MCF 10A (cell line): ENCODE measurements at places on chromosomes 13 and 19. TPM values are rescaled to one million over a fixed set of nuclear protein-coding genes. Genes with fewer than 3 reads are reported as not detected.

S1PR5 gene
- not detected in 2 replicates for total RNA-seq

LILRA6 gene
- not detected in 2 replicates for total RNA-seq

CRX gene
- not detected in 2 replicates for total RNA-seq

ZFR2 gene
- not detected in 2 replicates for total RNA-seq

TRPM4 gene
- 21.2 and 21.4 TPM in 2 replicates for total RNA-seq

DNA sequence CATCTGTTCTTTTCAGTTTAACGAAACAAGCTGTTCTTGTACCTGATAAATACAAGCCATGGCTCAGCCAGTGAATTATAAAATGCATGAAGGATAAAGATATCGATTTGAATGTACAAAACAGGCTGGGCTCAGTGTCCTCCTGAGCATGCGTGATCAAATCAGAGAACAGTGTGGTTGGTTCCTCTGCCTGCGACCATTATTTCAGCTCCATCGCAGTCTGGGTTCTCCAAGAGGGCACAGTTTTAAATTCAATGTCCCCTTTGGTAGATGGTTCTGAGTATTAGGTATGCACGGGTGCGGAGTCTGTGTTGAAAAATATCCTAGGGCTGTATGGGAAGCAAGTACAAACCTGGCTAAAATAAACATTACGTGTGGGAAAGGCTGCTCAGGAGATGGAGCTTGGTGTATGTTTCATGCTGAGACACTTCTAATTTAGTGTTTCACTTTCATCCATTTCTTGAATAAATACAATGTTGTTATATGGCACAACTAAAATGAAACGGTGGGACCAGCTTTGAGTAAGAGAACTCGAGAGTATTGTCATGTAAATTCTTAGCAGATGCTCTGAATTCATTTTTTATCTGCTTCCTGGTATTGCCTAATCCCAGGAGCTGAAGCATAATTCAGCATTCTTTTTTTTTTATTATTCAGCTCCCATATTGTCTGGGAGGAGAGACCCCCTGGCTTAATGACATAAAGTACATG, 458.7 kb downstream of the MYO16 start:
- peak; percentile 17 for DNase-seq

DNA sequence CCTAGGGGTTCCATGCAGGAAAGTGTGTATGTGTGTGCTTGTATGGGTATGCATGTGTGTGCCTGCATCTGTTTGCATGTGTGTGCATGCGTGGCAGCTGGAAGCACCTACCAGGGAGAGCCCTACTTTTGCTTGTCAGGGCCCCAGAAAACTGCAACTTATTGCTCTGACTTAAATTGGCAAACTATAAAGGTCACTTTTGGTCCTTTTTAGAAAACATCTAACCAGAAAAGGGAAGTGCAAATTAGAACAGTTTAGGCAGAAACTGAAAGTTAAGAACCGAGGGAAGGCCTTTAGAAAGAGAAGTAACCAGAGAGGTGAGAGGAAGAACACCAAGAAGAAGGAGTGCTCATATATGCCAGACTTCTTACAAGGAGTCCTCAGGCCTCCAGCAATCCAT, 32.5 kb downstream of the DLEU7 start:
- DNase-seq = no peak

GRCh38 chr19:33257828-33258227, 32.2 kb upstream of the SLC7A10 start:
- no peak for DNase-seq

GRCh38 chr13:25778365-25778764, 273.5 kb downstream of the SHISA2 start:
- DNase-seq = no peak

DNA sequence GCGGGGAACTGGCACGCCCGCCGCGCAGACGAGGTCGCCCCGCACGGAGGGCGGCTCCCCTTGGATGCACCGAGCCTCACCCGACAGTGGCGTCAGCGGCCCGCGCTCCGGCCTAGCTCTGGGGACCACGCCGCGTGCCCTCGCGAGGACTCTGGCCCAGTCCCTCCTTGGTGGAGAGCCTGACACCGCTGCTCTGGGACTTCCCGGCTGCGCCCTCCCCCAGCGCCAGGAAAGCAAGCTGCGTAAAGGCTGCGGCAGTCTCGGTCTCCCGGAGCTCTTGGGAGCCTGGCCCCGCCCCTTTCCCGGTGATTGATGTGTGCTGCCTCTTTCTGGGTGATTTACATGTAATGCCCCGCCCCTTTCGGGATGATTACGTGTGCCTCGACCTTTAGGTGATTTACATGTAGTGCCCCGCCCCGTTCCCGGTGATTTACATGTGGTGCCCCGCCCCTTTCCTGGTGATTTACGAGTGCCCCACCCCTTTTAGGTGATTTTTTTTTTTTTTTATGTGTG, at the start of gene LENG9:
Gene LENG9, minus strand, starts transcription at position 248 of the 513 bp plus-strand sequence. CDS start 252 bp downstream, outside the sequence.
- DNase-seq = peak; percentile 100

- DNase-seq = no peak
These were observed 35.2 kb downstream of the ERICH4 start for GRCh38 chr19:41478171-41478570.

DNA sequence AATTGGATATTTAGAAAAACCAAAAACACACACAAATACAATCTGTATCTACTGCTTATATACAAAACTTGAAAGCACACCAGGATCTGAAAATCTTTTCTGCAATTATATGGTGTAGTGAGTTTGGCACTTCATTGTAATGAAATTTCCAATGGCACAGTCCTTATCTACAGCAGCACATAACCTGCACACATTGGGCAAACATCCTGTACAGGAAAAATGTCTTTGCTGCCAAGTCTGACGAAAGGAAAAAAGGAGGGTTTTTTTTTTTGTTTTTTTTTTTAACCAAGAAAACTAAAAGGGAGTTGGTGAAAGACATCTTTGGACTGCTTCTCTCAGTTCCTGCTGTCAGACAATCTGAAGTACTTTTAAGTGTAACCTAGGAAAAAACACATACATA, 107.8 kb downstream of the FOXO1 start:
- DNase-seq = no peak

- peak; percentile 62 for DNase-seq
These were observed at the start of gene EPS8L1 for GRCh38 chr19:55075371-55075998. Gene EPS8L1 (plus strand): TSS chr19:55075869. CDS start chr19:55076445, 576 bp downstream.

GRCh38 chr19:13100031-13100588, 2.5 kb downstream of the LYL1 start:
- DNase-seq = no peak

DNA sequence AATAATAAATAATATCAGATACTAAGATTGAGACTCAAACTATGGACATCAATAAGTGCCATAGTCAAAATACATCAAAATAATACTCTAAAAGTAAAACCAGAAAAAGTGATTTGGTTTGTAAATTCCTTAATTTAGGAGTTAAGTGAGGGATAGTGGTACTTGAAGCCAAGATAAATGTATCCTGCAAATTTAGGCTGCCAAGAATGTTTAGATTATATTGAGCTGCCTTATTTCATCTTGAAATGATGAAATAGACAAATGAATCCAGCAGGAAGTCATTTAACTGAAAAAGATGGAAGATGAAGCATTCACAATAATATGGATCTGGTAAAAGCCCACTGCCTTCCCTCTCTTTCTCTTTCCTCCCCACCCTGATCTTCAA, 112.3 kb downstream of the LRCH1 start:
- no peak for DNase-seq

DNA sequence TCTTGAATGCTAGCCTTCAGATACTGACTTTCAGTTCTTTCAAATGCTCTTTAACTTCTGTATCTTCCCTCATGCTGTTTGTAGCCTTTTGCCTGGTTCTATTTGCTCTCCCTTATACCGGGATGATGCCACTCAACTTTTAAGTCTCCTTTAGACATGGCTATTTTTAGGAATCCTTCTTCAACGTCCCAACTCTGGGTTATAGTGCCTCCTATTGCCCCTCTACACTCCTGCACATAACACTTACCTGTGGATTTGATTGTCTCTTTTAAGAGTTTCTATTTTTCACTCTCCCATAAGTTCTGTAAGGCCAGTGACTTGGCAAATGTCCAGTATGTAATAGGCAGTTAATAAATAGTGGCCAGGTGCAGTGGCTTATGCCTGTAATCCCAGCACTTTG, 343.0 kb downstream of the KLF5 start:
- DNase-seq = peak; percentile 27

DNA sequence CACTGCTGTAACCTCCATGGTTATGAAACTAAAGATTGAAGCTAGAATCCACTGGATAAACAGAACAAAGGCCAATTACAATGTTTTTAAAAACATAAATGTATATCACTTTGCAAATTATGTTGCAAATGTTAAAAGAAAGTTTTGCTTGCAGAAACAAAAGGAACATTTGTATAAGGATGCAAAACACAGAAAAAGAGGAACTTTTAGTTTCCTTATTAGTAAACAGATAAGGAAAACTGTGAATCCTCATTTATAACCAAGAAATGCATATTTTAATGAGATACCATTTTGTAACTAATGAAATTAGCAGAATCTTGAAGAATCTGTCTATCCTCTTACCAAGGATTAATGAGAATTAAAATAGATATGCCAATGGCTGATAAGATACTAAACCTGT, 32.3 kb downstream of the LPAR6 start:
- DNase-seq = no peak

DNA sequence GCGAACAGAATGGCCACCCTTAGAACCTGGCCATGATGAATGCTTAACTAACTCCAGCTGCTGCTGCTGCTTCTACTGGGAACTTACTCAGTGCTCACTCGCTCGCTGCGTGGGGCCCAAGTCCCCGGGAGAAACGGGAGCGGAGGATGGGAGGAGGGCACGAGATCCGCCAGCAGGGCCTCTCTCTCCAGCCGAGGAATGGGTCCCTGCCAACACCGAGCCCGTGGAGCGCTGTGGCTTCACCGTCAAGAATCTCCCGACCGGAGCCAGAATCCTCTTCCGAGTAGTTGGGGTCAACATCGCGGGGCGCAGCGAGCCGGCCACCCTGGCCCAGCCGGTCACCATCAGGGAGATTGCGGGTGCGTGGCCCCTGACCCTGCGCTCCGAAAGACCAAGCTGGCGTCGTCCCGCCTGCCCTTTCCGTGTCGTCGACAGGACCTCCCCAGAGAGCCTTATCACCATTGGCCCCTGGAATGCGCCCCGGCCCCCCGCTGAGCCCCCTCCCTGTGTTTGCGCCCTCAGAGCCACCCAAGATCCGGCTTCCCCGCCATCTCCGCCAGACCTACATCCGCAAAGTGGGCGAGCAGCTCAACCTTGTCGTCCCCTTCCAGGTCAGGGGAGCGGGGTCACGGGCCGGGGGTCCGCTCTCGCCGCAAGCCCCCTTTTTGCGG, 17.8 kb upstream of the EMC10 start:
- DNase-seq = no peak

- DNase-seq = peak; percentile 34
These were observed 118.4 kb upstream of the SLC7A1 start for GRCh38 chr13:29713839-29714238.

DNA sequence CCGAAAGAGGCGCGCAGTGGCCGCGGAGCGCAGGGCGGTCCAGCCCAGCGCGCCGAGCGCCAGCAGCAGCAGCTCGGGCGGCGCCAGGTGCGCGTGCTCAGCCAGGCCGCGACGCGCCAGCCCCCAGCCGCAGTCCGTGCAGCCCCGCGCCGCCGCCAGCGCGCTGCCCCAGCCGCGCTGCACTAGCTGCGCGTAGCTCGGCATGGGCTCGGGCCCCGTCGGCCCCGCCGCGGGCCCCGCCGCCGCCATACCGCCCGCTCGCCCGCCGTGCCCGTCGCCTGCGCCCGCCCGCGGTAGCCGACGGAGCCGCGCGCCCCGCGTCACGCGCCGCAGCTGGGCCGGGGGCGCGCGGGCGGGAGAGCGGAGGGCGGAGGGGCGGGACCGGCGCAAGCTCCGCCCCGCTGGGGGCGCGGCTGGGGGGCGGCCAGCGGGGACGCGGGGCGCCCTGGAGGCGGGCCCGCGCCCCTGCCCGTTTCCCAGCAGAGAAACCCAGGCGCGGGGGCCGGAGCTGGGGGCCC, at the start of gene CERS1:
Gene CERS1, minus strand, starts transcription at position 335 of the 518 bp plus-strand sequence. Its CDS starts 86 bp downstream, at position 249.
- DNase-seq = no peak

DNA sequence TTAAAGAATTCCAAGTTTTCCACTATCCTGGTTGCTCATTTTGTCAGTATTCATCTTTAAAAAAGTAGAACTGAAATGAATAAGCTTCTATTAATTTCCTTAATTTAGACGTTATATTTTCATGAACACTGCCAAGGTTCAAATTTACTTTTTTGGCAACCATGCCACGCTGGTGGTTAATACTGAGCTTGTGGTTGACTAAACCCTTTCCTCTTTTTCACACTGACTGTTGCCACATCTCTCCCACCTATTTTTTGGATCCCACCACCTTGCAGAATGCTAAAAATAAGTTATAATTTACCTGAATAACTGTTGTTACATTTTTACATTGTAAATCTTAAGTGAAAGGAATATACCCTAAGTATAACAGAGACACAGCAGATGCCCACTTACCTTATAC, 45.0 kb downstream of the FLT3 start:
- DNase-seq = no peak

DNA sequence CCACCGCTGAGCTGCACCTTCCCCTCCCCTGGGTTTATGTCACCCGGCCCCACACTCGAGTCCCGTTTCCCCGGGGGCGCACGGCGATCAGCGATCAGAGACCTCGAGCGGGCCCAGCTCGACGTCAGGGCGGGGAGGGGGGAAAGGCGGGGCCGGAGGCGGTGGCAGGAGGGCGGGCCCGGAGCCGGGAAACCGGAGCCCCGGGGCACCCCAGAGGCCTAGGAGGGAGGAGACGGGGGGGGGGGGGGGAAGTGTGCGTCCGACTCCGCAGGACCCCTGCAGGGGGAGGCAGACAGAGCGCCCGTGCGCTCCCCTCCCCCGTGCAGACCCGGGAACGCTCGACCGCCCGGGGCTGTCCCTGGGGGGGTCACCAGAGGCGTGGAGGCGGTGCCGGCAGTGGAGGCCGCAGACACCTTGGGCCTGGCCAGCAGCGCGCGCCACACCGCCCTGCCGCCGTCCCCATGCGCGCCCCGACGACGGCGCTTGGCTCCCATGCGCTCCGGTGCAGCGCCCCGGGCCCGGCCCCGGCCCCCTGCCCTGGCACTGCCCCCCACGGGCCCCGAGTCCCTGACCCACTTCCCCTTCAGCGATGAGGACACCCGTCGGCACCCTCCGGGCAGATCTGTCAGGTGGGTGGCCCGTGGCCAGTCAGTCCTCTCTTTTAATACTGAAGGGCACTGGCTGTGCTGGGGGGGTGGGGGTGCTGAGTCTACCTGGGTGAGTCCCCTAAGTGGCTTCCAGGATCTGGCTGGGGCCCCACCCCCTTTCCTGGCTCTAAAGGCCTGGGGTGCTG, 11.8 kb downstream of the PDE4A start:
- DNase-seq = no peak

DNA sequence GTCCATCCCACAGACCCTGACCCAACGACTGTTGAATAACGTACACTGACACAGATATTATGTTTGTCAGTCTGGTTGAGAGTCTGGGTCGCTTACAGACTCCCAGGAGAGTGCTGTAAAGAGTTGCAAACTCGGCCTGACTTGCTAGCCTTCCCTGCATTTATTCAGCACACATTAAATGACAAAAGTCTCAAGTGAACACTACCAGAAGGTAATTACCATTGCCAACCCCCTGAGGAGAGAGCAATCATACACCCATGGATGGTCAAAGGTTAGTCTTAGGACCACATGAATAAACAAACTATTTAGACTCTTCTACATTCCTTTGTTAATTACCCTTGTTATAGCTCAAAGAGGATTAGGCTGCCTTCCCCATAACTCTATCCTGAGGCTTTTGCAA, 1048.6 kb downstream of the PCDH17 start:
- no peak for DNase-seq

- no peak for DNase-seq
These were observed 14.1 kb downstream of the PRR36 start for GRCh38 chr19:7859831-7860713.
